ENCODE measurements at places on chromosomes 11 and 22.

- DNase-seq: no peak
Observed at GRCh38 chr11:36600180-36600579, 2.1 kb upstream of the RAG2 start.

- peak; percentile 26 for DNase-seq
Observed at GRCh38 chr22:20430720-20431510, 6.7 kb downstream of the SCARF2 start.

GRCh38 chr11:69512790-69513189 is 31.3 kb downstream of the LINC01488 start:
- DNase-seq: no peak

DNA sequence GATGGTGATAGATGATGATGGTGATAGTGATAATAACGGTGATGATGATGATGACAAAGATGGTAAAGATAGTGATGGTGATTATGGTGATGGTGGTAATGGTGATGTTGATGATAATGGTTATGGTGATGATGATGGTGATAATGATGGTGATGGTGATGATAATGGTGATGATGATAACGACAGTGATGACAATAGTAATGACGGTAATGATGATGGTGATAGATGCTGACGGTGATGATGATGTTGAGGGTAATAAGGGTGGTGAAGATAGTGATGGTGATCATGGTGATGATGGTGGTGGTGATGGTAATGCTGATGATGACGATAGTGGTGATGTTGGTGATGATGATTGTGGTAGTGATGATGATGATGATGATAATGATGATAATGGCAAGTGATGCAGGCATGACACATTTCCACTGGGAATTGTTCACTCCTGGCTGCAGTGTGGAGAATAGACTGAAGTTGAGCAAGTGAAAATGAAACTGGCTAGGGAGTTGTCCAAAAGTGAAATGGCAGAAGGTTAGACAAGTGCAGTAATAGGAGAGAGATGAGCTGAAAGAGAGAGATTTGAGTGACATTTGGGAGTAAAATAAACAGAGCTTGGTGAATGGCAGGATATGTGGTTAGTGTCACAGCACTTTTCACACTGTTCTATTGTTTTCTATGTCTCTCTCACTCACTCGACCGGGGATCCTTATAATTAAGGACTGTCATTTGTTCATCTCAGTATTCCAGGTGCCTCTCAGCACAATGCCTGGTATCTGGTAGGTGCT is 992.5 kb downstream of the OPCML start:
- no peak for DNase-seq

GRCh38 chr11:129973068-129973467 is 29.6 kb downstream of the PRDM10 start:
- no peak for DNase-seq

GRCh38 chr11:13384908-13385640 is 77.9 kb downstream of the BTBD10 start:
- peak; percentile 56 for DNase-seq

- DNase-seq: peak; percentile 83
Observed at GRCh38 chr11:99015634-99016454, 4.9 kb upstream of the CNTN5 start.

GRCh38 chr11:111459506-111460270 is 52.5 kb downstream of the BTG4 start:
- no peak for DNase-seq

GRCh38 chr11:122775675-122776271 is 62.5 kb upstream of the CRTAM start:
- no peak for DNase-seq

DNA sequence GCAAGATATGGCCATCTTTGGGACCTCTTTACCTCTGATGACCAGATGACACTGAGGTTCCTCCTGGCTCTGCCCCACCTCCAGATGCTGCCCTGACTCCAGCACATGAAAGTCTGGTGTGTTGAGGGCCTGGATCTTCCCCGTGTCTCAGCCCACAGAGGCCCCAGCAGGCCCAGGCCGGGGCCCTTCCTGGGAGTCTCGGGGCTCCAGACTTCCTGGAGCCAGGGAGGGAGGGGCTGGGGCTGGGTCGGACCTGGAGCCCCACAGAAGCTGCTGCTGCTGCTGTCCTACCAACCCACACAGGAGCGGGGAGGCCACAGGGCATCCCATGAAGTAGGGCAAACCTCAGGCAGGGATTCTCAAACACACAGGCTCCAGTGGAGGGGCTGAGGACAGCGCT is 32.2 kb upstream of the WNT11 start:
- no peak for DNase-seq

GRCh38 chr22:16854631-16855030 is 29.4 kb upstream of the XKR3 start:
- no peak for DNase-seq

- DNase-seq: peak; percentile 91
Observed at GRCh38 chr11:65903068-65903481, 2.9 kb upstream of the FOSL1 start.

GRCh38 chr22:27205492-27206373 is 548.3 kb downstream of the MIAT start:
- DNase-seq: no peak

DNA sequence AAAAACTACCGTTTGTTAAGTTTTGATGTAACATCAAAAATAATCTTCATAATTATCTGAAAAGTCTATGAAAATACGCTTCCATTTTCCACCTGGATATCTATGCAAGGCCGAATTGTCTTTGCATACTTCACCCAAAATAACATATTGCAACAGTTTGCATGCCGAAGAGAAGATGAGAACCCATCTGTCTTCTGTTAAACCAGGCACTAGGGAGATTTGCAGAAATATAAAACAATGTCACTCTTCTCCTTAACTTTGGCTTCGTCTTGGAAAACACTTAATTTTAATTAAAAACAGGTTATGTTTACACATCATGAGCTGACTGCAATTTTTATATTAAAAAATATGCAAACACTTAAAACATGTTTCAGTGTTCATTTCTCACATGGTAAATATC is 1325.8 kb downstream of the TBC1D22A start:
- DNase-seq: no peak

GRCh38 chr22:48844056-48844675 is 983.5 kb downstream of the BRD1 start:
- no peak for DNase-seq

DNA sequence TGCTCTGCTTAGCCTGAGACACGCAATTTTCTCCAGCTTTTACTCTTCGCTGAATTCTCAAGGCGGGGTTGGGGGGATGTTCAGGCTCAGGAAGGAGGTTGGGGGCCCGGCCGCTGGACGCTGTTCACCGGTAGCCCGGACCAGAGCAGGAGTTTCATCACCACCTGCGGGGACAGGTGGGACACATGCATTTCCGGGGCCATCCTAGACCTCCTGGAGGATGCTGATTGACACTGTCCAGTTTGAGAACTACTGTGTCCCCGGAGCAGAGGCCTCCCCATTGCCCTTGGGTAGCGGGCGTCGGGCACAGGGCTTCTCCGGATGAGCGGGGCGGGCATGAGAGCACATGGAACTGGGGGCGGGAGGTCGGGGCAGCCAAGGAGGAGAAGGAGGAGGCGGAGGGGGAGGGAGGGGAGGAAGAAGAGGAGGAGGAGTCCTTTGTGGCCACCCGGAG is 144.0 kb upstream of the GRK3 start:
- no peak for DNase-seq

- DNase-seq: no peak
Observed at GRCh38 chr22:27192135-27192829, 534.9 kb downstream of the MIAT start.

DNA sequence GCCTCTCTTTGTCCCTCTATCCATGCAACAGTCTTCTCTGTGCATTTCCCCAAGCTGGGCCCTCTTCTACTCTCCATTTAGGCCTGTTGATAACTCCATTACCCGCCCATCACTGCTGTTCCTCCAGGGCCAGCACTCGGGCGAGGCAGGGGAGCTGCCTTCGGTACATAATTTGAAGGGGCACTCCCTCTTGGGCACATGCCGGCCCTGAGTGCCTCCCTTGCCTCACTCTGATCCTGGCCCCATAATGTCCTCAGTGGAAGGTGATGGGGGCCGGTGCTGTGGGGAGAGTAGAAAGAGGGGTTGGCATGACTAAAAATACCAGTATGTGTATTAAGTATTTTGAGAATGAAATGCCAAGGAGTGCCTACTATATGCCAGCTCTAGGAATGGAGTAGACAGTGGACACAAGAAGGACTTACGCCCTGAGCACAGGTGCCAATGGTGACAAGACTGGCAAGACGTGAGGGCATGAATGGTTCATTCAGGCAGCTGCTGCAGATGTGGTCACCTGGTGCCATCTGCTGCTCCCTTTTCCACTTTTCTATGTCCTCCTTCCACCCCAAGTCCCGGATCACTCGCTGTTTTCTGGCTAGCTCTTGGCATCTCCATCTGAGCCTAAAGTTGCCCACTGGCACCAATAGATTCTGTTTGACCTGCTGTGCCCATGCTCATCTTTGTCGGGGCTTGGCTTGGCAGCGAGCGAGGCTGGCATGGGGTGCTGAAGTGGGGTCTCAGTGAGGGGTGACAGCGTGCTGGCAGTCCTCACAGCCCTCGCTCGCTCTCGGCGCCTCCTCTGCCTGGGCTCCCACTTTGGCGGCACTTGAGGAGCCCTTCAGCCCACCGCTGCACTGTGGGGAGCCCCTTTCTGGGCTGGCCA is 22.6 kb downstream of the TMEM218 start:
- DNase-seq: no peak

GRCh38 chr11:39732001-39732400 is 1727.5 kb downstream of the LRRC4C start:
- DNase-seq: no peak

DNA sequence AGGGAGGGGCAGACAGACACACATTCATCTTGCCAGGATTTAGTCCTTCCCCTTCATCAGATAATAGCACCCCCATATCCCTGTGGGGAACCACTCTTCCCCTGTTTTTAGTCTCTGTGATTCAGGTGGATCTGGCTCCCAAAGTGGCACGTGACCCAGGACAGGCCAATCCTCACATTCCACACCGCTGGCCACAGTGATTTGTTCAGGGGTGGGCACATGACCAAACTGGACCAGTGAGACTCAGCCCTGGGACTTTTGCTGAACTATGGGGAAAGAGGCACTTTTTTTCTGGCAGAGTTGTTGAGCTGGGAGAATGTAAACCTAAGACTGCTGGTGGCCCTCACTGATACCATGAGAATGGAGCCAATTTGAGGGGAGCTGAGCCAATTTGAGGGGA is 19.1 kb upstream of the KCNJ11 start:
- no peak for DNase-seq

- no peak for DNase-seq
Observed at GRCh38 chr22:37476389-37477329, 9.5 kb downstream of the MFNG start.

- no peak for DNase-seq
Observed at GRCh38 chr11:100847696-100848216, 160.7 kb downstream of the ARHGAP42 start.

- DNase-seq: no peak
Observed at GRCh38 chr11:59842316-59842715, 3.0 kb downstream of the CBLIF start.

GRCh38 chr11:1298695-1299492 is 10.5 kb downstream of the TOLLIP start:
- no peak for DNase-seq

- no peak for DNase-seq
Observed at GRCh38 chr22:46583571-46583970, 36.6 kb upstream of the GRAMD4 start.

DNA sequence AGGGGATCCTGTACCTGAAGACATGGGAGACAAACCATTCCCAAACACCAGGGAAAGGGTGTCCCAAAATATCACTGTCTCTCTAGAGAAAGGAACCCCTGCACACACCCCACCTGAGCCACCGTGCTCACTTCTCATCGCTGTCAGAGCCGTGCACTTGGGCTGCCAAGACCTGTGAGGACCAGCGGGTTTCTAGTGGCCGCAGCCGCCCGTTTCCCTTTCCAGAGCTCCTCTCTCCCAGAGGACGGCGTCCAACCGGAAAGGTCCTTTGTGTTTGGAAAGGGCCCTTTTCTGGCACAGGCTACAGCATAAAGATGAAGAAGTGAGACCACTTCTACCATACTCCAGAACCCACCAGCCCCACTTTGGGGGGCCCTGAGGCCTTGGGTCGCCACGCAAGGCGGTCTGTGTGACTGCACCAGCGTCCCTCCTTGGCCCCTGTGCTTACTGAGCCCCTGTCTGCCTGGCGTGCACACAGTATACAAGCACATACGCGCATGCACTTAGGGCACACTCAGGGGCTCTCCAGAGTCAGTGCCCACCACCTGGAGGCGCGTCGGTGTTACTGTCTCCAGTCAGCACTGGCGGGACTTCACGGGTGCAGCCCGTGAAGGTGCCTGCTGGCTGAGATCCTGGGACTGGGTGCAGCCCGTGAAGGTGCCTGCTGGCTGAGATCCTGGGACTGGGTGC is 381.8 kb downstream of the TBC1D22A start:
- no peak for DNase-seq

- no peak for DNase-seq
Observed at GRCh38 chr11:78954261-78954660, 379.6 kb upstream of the NARS2 start.

- DNase-seq: no peak
Observed at GRCh38 chr11:92199991-92200390, 24.6 kb upstream of the FAT3 start.

DNA sequence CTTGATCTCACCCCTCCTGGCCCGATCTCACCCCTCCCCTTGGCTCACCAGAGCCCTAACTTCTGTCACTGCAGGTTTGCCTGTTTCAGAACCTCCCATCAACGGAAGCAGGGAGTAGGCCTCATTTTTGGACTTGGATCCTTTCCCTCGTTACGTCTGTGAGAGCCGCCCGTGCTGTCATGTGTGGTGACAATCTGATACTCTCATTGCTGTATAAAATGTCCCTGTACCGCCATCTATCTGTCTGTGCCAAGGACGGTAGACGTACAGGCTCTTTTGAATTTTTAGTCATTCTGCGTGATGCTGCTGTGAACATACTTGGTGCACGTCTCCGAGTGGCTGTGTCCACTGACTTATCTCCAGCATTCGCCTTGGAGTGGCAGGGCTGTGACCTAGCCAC is 1163.1 kb downstream of the BRD1 start:
- DNase-seq: no peak

DNA sequence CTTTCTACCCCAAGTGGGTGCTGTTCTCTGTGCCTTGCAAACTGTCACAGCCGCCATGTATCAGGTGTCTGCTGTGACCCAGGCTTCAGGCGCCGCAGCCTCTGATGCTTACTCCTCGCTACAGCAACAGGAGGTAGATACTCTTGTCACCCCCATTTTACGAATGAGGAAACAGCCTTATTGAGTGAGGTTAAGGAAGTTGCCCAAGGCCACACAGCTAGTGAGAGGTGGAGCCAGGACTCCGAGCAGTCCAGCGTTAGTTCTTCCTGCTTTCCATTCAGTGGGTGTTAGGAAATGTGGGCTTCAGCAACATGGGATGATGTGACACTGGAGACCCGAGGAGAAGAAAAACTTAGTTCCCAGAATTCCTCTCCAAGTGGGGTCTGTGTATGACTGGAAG is 14.3 kb downstream of the RNF215 start:
- DNase-seq: no peak

- DNase-seq: no peak
Observed at GRCh38 chr11:9274499-9275258, 9.5 kb upstream of the DENND5A start.

GRCh38 chr22:30640361-30640760 is 4.8 kb downstream of the SLC35E4 start:
- DNase-seq: no peak

All from SW 1271 (cell line).